ENCODE measurements at places on chromosomes 5 and 9.

DNA sequence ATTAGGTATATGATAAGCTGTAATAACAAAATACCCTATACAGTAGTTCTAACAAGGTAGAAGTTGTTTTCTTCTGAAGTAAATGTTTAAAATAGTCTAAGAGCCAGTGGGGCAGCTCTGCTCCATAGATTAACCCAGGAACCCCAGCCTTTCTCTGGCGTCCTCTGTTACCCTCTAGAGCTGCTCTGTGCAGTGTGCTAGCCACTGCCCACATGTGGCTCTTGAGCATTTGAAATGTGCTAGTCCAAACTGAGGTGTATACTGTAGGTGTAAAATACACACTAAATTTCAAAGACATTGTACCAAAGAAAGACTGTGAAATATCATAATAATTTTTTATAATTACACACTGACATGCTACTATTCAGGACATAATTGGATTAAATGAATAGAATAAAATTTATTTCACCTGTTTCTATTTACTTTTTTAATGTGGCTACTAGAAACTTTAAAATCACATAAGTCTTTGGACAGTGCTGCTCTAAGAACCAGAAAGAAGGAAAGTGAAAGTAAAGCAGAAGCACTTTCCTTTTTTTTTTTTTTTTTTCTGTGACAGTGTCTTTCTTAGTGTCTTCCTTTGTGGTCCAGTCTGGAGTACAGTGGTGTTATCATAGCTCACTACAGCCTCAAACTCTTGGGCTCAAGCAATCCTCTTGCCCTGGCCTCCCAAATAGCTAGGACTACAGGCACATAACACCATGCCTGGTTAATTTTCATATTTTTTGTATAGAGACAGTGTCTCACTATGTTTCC lies 39.3 kb downstream of the RAI14 start:
- DNase-seq = no peak

DNA sequence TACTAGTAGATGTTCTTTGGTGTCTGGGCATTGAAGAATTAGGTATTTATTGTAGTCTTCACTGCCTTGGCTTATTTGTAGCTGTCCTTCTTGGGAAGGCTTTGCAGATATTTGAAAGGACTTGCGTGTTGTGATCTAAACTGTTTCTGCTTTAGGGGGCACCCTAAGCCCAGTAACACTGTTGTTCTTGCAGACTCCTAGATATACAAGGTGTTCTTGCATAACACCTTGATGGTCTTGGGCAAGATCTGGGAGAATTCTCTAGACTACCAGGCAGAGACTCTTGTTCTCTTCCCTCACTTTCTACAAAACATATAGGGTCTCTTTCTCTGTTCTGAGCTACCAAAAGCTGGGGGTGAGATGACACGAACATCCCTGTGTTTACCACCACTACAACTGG lies 179.1 kb downstream of the FAM170A start:
- DNase-seq = no peak

DNA sequence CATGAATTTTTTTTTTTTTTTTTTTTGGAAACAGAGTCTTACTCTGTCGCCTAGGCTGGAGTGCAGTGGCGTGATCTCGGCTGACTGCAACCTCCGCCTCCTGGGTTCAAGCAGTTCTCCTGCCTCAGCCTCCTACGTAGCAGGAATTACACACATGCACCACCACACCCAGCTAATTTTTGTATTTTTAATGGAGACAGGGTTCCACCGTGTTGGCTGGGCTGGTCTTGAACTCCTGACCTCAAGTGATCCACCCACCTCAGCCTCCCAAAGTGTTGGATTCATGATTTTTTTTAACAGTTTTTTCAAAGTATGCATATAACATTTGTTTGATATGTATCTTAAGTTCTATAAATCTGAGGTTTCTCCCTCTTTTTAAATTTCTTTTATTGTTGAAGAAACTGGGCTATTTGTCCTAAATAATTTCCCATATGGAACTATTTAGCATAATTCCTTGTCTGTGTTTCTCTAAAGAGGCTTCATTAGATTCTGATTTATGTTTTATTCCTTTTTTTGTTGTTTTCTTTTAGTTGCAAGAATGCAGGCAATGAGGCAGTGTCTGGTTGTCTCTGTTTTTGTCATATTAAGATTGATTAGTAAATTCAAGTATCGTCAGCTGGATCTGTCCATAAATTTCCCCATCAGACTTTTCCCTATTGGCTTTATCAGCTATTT lies 16.4 kb downstream of the RARS1 start:
- DNase-seq = no peak

GRCh38 chr5:168482361-168482760 lies 3.9 kb upstream of the RARS1 start:
- DNase-seq = no peak

- no peak for DNase-seq
Measured at GRCh38 chr5:139473105-139473504, 2.3 kb downstream of the SMIM33 start.

- DNase-seq = no peak
Measured at GRCh38 chr5:92470770-92471169, 1087.7 kb upstream of the ARRDC3 start.

DNA sequence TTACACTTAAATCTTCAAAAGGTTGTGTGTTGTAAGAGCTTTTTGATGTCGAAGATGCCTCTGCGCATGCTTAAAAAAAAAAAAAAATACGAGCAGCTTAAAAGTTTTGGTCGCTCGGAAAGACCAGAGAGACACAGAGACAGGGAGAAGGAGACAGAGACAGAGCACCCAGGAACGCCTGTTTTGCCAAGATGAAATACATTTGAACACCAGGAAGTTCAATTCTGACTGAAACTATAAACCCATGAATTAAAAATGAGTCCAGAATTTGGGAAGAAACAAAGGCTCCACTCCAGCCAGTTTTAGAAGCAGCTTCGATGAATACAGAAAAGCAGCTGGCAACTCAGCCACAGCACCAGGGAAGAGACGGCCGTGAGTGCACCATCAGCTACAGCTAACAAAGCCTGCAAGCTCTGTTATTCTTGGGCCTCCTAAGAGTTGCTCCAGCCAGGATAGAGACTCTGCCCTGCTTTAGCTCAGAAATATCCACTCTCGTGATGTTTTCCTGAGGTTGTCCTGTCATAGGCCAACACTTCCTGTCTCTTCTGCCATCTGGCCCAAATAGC lies 2.5 kb upstream of the ZNF474 start:
- no peak for DNase-seq

DNA sequence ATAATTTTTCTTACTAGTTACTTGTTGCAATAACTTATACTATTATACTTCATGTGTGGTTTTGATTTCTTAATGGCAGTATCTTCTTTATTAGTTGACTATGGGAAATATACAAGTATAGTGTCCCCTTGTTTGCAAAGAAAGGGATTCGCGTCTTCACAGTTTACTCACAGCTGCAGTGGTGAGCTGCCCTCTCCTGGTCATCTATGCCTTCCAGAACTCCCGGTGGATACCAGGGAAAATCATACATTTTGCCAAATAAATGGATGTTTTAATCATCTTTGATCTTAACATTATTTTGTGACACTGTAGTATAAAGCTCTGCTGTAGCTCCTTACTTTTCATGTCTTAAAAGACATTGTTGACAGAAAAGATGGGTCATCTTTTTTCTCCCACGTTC lies 142.0 kb downstream of the ZCCHC7 start:
- DNase-seq = no peak

DNA sequence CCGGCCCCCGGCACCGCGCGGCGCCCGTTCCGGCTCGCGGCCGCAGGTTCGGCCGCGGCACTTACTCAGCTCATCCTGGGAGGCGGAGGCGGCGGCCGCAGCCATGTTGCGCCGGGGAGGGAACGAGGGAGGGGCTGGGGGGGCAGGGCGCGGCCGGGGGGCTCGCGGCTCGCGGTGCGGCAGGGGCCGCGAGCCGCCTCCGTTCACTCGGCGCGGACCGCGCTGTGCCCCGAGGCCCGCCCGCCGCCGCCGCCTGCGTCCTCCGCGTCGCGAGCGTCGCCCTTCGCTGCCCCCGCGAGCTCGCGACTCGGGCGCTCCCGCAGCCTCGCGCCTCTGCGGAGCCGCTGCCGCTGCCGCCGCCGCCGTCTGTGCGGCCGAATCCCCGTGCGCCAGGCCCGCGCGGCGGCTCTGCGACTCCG lies 735 bp downstream of the ECPAS start:
- no peak for DNase-seq

GRCh38 chr5:10588779-10589447 lies 25.0 kb downstream of the ANKRD33B start:
- no peak for DNase-seq

DNA sequence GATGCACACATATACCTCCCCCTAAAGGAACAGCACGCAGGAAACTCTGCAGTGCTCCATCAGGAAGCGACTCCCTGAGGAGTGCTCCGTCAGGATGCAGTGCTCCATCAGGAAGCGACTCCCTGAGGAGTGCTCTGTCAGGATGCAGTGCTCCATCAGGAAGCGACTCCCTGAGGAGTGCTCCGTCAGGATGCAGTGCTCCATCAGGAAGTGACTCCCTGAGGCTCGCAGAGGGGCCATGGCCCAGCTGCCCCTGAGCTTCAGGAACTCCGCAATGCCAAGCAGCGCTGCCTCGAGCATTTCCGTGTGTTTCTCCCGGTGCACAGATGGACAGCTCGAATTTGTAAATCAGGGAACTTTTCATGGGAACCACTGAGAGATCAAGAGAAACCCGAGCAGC lies 88.1 kb downstream of the PAX5 start:
- DNase-seq = no peak

DNA sequence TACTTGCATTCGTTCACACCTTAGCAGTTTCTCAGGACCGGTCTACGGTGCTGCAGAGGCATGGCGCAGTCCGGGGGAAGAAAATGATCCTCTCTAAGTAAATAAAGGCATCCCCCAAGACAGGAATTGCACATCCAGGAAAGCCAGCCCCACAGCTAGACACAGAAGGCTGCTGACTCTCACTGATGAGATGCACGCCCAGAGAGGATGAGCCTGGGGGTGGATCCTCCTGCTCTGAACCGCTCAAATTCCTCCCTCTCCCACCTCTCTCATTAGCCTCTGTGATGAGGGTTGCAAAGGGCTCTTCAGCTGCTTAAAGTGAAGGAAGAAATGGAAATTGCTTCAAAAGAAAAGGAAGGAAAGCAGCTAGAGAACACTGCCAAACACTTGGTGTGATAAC lies 132.4 kb downstream of the TTLL11 start:
- no peak for DNase-seq

GRCh38 chr5:151213803-151214613 lies 9.9 kb downstream of the CCDC69 start:
- DNase-seq = peak; percentile 92

GRCh38 chr5:150246835-150247234 lies 42.7 kb downstream of the CAMK2A start:
- DNase-seq = no peak

GRCh38 chr5:34993951-34994350 lies 53.8 kb downstream of the AGXT2 start:
- no peak for DNase-seq

- no peak for DNase-seq
Measured at GRCh38 chr5:134099288-134099872, 15.1 kb upstream of the TCF7 start.

DNA sequence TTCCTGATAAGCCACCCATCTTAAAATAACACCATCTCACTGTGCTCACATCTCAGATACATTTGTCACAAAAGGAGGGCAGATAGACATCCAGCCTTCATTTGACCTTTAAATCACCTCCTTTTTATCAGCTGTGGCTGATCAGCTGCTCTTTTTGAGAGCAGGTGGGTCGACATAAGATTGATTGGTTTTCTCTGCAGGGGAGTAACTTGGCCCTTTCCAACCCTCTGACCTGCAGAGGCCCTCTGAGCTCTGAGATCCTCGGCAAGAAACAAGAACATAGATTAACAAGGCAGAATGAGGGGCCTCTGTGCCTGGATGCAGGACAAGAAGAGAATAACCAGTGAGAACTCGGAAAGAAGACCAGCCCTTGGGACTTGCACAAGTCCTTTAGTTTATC lies 33.5 kb upstream of the GLRA1 start:
- no peak for DNase-seq

GRCh38 chr9:19934301-19934871 lies 145.5 kb upstream of the SLC24A2 start:
- no peak for DNase-seq

- DNase-seq = no peak
Measured at GRCh38 chr9:107161338-107161737, 121.7 kb upstream of the RAD23B start.

GRCh38 chr9:107614765-107615164 lies 125.2 kb upstream of the KLF4 start:
- no peak for DNase-seq

DNA sequence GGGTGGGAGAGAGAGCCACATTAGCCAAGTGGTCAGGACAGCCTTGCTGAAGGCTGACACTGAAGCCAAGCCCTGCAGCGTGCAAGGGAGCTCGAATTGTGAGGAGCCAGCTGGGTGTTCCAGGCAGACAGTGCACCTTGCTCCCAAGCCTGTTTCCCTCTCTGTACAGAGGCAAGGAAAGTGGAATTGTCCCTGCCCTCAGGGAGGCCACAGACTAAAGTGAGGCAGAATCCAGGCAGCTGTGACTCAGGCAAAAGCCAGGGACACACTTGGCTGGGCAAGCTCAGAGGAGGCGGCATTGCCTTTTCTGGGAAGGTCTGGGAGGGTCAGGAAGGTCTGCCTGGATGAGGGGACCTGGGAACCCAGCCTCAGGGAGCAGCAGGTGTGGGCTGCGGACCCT lies 50.2 kb upstream of the LMX1B start:
- DNase-seq = no peak

GRCh38 chr9:14417237-14417636 lies 103.3 kb upstream of the NFIB start:
- no peak for DNase-seq

GRCh38 chr5:99589424-99589823 lies 660.6 kb upstream of the CHD1 start:
- DNase-seq = no peak

DNA sequence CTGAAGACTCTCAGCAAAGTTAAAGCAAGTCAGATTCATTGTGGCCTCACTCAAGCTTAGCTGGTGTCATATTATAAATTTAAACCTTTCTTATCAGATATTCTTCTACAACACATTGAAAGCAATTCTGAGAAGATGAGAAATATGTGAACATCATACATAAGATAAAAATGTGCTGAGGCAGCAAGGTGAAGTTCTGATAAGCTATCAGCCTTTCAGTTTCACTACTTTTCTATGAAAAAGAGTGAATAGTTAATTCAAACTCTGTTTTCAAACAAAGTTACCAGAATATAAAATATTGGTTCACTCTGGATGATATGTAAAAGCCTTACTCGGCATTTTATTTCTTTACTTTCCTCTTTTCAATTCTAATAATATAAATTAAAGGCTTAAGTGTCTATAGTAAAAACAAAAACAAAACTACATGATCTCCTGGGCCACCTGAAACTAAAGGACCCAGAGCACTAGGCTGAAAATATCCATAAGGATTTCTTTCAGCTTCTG lies 824.4 kb downstream of the MTRR start:
- no peak for DNase-seq

- no peak for DNase-seq
Measured at GRCh38 chr9:90539286-90539685, 103.3 kb downstream of the DIRAS2 start.

- no peak for DNase-seq
Measured at GRCh38 chr5:115840873-115841272, 492 bp downstream of the ATG12 start.

GRCh38 chr9:79976257-79977073 lies 404.7 kb downstream of the TLE4 start:
- no peak for DNase-seq

GRCh38 chr5:160496784-160497183 lies 75.1 kb downstream of the PTTG1 start:
- no peak for DNase-seq

GRCh38 chr5:145941448-145942130 lies 5.2 kb downstream of the SH3RF2 start:
- peak; percentile 49 for DNase-seq

GRCh38 chr9:28774433-28775235 lies 1201.4 kb upstream of the C9orf72 start:
- DNase-seq = no peak

Data from CD14-positive monocyte (primary cell).